ENCODE measurements at places on chromosomes 7 and 10.

GRCh38 chr10:65570143-65571010, 1355.5 kb upstream of the LRRTM3 start:
- peak; percentile 74 for DNase-seq

GRCh38 chr10:60978287-60979115, 34.5 kb upstream of the RHOBTB1 start:
- DNase-seq, result peak; percentile 59

DNA sequence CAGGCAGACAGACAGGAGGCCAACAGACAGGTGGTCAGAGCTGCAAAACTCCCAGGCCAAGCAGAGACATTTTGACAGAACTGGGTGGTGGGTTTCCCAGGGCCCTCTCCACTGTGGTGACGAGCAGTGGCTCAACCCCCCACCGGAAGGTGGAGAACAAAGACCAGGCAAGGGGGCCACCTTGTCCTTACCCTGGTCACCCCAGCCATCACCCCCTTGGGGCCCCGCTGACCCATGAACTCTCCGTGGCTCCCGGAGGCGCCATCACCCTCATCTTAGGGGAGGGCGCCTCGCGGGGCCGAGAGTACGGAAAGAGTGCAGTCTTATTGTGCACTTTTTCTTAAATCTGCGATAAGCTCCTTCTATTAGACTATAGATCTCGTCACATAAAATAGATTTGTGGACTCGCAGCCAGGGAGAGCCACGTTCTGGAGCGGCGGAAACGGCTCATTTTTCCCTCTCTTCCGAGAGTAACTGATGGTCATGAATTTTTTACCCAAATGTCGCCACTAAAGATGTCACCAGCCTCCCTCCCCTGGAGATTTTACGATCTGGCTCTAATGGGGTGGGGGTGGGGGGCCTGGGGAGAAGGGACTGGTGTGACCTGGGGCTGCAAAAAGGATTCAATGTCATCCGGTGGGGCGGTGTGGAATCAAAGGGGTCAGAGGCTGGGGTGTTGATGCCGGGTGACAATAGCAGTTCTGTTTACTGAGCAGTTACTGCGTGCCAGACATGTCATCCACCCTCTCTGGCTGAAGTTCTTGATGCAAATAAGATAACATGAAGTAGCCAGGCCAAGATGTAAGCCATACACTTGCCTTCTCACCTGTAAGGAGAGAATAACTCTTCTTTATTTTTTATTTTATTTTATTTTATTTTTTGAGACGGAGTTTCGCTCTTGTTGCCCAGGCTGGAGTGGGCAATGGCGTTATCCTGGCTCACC, 71.1 kb upstream of the MYL10 start:
- DNase-seq, result no peak

- DNase-seq, result no peak
Observed at GRCh38 chr7:1681581-1681980, 11.5 kb downstream of the ELFN1 start.

- DNase-seq, result no peak
Observed at GRCh38 chr10:36256166-36256565, 614.1 kb upstream of the FZD8 start.

- peak; percentile 87 for DNase-seq
Observed at GRCh38 chr7:26365077-26365900, 73.6 kb downstream of the SNX10 start.

GRCh38 chr10:128926711-128927110, 540.3 kb upstream of the MGMT start:
- DNase-seq, result no peak

GRCh38 chr7:2710901-2711551, 23.0 kb downstream of the AMZ1 start:
- peak; percentile 35 for DNase-seq

DNA sequence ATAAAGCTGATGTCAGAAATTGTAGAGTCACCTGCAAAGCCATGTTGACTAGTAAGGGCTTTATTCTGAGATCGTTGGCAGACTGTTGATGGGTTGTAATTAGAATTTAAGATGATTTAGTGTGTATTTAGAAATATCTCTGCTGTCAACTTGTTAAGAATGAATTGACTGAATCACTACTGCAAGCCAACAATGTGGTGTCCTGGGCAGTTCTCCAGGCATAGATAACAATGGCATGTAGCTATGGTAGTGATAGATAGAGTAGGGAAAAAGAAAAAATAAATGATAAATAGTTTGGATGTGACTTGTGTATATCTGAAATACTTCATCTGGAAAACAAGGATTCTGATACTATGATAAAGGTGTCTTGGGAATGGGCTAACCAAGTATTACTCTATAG, 640.2 kb downstream of the ARL4A start:
- no peak for DNase-seq

DNA sequence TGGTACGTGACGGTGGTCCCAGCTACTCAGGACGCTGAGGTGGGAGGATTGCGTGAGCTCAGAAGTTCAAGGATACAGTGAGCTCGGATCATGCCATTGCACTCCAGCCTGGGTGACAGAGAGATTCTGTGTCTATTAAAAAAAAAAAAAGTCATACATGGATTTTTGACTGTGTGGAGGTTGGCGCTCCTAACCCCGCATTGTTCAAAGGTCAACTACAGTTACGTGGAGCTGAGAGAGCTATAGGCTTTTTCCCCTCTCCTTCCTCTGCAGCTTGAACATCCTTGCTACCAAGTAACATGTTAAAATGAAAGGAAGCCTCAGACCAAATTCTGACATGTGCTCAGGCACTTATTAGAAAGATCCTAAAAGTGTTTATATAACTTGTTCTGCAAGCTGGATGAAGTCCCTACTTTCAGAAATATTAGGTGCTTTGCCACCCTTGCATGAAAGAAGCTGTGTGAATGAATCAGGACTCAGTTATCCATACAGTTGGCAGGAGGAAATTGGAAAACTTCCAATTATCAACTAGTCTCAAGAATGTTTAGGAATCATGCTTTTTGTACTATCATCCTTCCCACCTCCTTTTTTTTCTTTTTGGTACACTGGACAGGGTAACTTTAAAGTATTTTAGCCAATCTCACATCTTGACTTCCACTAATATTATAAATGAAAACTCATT, 12.5 kb upstream of the ST7 start:
- DNase-seq, result no peak

GRCh38 chr7:20307119-20307518, 23.6 kb upstream of the ITGB8 start:
- peak; percentile 47 for DNase-seq

DNA sequence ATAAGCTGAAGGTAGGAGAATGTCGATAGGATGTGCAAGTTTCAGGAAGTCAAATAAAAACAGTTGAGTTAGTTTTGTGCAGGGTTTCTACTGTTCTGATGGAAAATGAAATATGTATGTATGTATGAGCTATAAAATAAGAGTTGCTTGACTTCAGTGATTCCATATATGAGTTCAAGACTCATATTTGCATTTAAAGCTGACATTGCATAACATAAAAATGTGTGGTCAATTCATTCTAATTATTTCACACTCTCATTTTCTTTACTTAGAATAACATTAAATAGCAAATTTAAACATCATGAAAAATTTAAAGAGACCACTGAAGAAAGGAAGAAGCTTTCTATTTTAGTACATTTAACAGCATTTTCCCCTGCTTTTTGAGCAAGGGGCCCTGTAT, 37.8 kb downstream of the IFIT5 start:
- DNase-seq, result no peak

DNA sequence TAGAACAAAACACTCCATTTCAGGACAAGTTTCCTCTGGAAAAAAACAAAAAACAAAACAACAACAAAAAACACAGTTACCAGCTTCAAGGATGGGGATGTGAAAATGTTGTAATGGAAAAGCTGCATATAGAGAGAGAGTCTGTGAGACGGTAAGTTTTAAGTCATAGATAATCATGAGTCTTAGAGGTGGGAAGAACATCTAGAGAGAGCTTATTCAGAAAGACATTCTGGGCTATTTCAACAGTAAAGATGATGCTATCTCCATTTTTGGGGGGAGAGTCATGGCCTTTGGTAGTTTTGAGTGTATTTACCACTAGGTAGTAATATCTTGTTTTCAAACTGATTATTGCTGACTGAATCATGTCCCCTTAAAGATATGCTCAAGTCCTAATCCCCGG, 23.3 kb upstream of the INPP5F start:
- DNase-seq, result no peak

GRCh38 chr7:17234030-17234397, 64.4 kb upstream of the AHR start:
- peak; percentile 5 for DNase-seq

DNA sequence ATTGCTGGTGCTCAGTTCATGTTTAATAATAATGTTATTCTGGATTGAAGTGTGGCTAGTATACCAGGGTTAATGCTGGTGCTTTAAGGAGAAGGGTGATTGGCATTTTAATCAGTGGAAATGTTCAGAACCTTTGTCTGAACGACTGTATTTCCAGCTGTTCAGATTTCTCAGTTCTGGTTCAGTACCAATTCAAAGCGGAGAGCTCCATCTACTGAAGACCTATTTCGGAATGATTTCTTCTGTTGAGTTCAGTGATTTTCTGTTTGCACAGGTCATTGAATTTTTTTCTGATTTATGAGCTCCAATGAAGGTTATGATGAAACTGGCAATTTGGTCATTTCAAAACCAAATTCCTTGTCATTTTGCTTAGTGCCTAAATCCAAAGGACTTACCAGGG, 160.1 kb downstream of the EXOC4 start:
- no peak for DNase-seq

Measured in small intestine (tissue), 16 donors.